Peyer's patch (tissue), 4 donors: ENCODE measurements at places on chromosomes 2 and 18. TPM values are rescaled to one million over a fixed set of nuclear protein-coding genes. Genes with fewer than 3 reads are reported as not detected.

Gene VSNL1
- not detected for total RNA-seq

Gene C1QL2
- total RNA-seq, result not detected

Gene CHMP1B
- 66.4 TPM for total RNA-seq

Gene SERPINB4
- total RNA-seq, result not detected

Gene EVA1A
- total RNA-seq, result 0.70 TPM

Gene SPDYA
- total RNA-seq, result 0.35 TPM

Gene CREG2
- not detected for total RNA-seq

Gene TRPM8
- not detected for total RNA-seq

- no peak for DNase-seq
Observed at GRCh38 chr2:1846046-1847015, 102.0 kb upstream of the PXDN start.

DNA sequence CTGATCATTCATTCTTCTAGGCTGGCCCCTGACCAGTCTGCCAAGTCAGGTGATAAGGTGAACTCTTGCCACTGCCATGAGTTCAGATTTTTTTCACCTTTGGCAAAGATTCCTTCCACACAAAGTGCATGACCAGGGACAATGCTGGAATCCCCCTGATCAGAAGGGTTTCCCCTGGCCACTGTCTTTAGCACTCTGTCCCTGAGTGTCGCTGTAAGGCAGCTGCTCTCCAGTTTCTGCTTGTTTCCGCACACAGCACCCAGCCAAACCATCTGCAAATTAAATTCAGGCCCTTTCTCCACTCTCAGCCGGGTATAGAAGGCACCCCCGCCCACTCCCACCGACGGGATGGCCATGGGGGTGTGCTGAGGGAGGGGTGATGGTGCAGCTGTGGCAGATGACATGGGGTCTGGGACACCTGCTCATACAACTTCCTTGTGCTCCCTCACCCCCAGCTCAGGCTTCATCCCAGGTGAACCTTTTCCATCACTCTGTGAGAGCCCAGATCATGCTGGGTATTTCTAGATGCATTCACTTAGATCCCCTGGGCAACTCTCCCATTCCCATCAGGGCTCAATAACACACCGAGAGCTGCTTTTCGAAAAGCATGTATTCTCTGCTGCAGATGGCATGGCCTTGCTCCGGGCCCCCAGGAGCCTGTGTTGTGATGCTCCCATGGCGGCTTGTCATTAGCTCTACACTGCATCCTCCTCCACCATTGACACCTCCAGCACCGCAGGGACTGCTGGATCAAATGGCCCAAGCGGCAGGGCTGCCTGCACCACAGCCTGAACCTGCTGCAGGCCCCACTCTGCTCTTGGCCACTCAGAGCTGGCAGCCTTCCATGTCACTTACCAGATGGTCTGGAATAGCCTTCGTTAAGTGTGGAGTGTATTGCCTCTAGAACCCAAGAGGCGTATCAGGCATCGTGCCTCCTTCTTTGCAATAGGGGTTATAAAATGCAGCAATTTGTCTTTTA, 52.3 kb upstream of the ROCK2 start:
- DNase-seq, result no peak

- no peak for DNase-seq
Observed at GRCh38 chr2:166240387-166241313, 112.8 kb upstream of the SCN1A start.

GRCh38 chr2:84212611-84213314, 246.3 kb downstream of the SUCLG1 start:
- DNase-seq, result no peak

- DNase-seq, result no peak
Observed at GRCh38 chr2:14751581-14751980, 119.1 kb downstream of the LRATD1 start.

DNA sequence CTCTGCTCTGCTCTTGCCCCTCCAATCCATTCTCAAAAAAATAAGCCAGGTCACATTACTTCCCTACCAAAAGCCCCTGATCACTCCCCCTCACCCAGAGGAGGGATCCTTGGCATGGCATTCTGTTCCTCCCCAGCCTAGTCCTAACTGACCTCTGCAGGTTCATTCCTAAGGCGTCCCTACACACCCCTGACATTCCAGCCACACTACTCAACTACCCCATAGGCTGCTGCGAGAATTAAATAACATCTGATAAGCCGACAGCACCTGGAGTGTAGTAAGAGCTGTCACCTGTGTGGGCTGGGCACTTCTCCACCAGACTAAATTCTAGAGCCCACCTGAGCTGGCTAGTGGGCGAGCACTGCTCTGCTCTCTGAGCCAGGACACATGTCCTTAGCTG, 44.7 kb upstream of the SLC1A4 start:
- DNase-seq, result no peak

GRCh38 chr18:1513519-1513918, 608.8 kb downstream of the ADCYAP1 start:
- no peak for DNase-seq

DNA sequence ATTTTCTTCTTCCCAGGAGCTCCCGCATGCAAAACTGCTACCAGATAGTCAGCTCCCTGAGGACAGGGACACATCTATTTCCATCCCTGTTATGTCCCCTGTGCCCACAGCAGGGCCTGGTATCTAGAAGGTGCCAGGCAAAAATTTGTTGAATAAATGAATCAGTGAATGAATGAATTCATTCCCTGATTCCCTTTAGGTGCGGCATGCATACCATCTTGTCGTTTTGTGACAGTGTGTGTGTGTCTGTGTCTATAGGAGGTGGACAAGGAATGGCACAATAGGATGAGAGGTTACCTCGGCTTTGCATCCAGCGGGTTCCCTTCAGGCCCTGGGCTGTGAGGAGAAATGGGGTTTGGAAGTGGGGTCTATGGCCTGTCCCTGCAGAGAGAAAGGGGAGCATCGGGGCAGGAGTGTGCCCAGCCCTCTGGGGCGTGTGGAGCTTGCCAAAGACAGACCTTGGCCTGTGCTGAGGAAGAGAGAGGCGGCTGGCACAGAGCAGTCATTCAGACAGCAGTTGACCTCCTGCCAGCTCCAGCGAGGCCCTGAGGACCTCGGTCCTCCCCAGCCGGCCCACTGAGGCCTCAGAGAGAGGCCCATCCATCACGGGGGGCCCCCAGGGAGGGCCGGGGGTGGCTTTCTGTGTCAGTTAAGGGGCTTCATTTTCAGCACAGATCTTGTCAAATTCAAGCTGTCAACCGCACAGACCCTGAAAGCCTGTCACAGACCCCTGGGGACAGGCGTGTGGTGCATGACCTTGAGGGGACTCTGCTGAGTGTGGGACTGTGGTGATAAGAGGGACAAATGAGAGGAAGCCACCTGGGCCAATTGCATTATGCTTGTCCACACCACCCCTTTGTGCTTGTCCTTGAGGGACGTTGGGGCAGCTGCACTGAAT, 125.9 kb upstream of the CXCR4 start:
- DNase-seq, result no peak

DNA sequence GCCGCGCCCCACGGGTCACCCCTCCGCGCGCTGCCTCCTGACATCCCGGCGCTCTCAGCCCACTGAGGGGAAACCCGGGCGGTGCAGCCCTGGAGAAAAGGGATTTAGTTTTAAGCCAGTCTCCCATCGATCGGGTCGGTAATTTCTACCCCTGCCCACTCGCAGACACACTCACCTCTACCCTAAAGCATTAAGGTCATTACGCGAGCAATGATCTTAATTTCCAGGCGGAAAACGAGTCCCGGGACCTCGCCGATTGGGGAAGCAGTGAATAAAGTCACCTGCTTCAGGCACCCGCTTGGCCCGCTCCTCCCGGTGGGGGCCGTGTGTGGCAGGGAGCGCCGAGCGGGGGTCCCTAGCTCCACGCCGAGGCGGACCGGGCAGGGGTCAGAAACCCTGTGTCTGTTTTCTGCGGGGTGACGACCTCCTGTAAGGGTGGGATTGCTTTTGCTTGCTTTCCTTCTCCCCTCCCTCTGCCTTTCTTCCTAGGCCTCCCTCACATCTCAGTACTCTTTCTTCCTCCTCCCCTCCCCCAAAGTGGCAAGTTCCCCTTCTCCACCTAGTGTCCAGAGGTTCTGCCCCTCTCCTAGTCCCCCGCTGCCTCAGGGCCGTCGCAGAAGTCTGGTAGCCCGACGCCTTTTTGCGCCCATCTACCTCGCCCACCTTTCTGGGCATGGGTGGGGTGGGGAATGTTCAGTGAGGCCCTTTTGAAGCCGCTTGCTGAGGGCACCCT, 142.6 kb downstream of the MEIS1 start:
- no peak for DNase-seq

GRCh38 chr2:237330541-237330940, 83.4 kb downstream of the COL6A3 start:
- no peak for DNase-seq

- DNase-seq, result no peak
Observed at GRCh38 chr2:38098421-38099098, 22.6 kb upstream of the CYP1B1 start.

GRCh38 chr2:178550352-178550751, 70.1 kb downstream of the PLEKHA3 start:
- DNase-seq, result no peak

DNA sequence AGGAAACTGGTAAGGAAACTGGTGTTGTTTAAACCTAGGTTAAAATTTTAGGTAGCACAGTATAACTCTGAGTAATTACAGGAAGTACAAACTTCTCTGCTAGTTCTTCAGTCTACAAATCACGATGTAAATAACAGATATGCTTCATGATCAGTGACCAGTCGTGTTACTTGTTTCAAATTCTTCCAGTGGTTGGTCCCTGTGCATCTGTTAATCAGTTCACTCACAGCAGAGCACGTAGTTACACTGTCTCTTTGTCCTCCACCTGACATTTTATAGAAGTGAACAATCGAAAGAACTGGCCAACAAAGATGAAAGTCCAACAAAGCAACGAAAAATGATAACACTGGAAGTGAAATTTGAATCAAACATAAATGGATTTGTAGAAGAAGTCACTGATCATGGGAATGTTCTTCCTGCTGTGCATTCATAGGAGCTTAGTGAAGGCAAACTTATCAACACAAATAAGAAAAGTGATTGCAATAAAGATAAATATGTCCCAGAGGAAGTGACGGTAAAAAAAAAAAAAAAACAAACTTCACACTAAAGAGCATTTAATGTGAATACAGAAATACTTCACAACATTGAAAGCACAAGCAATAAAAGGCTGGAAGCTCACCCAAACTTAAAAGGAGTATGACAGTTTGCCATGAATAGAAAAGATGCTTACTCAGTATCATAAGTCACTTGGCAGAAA, 7.0 kb downstream of the EIF2AK2 start:
- no peak for DNase-seq

DNA sequence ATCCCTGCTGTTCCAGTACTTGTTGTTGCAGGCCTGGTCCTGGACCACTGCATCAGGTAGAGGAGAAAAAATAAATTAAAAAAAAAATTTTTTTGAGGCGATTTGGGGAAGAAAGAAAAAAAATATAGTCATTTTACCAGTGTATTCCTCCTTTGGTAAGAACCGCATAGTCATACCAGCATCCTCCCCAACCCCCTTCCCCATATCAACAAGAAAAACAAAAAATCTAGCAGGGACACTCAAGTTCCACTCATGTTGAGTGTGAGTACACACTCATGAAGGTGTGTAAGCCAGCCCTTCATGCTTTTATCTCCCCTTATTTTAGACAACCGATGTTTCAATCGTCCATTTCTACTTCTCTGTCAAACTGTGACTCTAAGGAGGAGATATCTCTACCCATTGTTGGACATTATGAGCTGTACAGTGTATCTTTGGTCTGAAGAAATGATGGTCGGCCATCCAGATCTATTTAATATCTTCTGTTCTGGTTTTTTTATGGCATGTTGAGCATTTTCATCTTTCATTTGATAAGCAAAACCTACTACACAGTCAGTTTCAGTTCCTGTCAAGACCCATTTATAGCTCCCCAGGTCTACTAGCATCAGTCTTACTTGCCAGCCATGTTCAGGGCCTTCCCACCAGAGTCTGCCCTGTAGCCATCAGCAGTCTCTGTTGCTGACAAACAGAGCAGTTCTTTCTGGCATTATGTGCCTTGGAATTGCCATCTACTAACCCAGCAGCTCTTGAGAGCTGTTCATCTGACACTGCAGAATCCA, 20.0 kb downstream of the ELP2 start:
- DNase-seq, result no peak

GRCh38 chr2:190547886-190548285, 13.4 kb upstream of the NEMP2 start:
- DNase-seq, result no peak

GRCh38 chr2:129248198-129248597, 731.3 kb upstream of the RAB6C start:
- DNase-seq, result no peak
